ENCODE measurements at places on chromosomes 6 and 20. TPM values are rescaled to one million over a fixed set of nuclear protein-coding genes. Genes with fewer than 3 reads are reported as not detected.

Gene NELFE
- 121 TPM for polyA plus RNA-seq

Gene MAFB
- 0.12 TPM for polyA plus RNA-seq

Gene GPR6
- polyA plus RNA-seq: not detected

Gene GNAS-AS1
- polyA plus RNA-seq: 0.16 TPM

Gene C4A
- polyA plus RNA-seq: 1.5 TPM
